Fibroblast of mammary gland (primary cell): ENCODE measurements at places on chromosomes 5 and 9.
A peak's percentile ranks its signal among the peaks of the same experiment; 100 is the strongest.

DNA sequence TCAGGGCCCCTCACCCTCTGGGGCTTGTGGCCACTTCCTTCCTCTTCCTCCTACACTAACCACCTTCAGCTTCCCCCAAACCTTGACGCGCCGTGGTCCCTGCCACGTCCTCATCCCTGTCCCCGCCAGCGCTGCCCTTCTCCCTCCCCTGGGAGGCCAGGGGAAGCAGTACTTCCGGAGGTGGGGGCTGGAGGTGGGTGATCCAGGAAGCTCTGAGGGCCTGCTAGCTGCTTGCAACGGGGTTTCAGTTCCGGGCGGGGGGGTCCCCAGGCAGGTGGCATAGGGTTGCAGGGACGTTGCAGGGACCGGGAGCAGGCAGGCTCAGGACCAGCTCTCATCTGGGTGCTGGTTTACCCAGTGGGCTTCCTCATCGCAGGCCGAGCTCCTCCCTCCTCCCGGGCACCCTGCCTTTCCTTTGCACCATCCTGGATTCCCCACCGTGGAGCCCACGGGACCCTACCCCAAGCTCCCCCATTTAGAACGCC is 70.0 kb downstream of the RXRA start:
- no peak for DNase-seq

DNA sequence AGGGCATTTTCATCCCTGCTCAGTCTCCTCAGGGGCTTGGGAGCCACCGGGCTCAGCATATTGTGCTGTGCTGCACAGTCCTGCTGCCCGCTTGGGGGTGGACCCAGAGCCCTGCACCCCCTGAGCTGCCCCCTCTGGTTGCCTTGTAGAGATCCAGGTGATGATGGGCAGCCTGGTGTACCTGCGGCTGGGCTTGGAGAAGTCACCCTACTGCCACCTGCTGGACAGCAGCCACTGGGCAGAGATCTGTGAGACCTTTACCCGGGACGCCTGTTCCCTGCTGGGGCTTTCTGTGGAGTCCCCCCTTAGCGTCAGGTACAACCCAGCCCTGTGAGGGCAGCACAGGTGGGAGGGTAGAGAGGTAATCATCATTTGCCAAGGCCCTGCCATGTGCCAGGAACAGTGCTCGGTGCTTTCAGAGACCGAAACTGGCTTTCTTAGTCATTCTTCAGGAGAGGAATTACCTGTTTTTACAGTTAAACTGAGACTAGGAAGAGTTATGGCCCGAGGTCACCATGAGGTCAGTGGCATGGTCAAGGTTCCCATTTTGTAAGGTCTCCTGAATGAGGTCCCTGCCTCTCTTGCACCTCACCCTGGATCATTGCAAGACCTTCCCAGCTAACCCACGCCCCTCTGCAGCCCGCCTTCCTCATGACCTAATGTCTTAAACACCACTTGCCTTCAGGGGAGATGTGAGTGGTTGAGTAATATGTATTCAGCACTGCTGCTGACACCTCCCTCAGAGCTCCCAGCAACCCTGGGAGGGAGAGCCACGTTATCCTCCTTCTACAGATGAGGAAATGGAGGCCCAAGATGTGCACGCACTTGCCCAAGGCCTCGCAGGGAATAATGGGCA is 7.5 kb downstream of the NHP2 start:
- DNase-seq = peak; percentile 43

GRCh38 chr9:73753171-73753570 is 601.5 kb downstream of the ANXA1 start:
- peak; percentile 62 for DNase-seq

GRCh38 chr5:180521101-180521500 is 26.9 kb downstream of the CNOT6 start:
- no peak for DNase-seq

GRCh38 chr9:79598562-79599345 is 27.0 kb downstream of the TLE4 start:
- no peak for DNase-seq

- DNase-seq = no peak
Observed at GRCh38 chr9:592225-592624, 249.3 kb upstream of the DMRT1 start.

GRCh38 chr5:168893283-168893682 is 314.1 kb upstream of the PANK3 start:
- DNase-seq = no peak

GRCh38 chr9:89915187-89915586 is 310.4 kb downstream of the GADD45G start:
- no peak for DNase-seq

DNA sequence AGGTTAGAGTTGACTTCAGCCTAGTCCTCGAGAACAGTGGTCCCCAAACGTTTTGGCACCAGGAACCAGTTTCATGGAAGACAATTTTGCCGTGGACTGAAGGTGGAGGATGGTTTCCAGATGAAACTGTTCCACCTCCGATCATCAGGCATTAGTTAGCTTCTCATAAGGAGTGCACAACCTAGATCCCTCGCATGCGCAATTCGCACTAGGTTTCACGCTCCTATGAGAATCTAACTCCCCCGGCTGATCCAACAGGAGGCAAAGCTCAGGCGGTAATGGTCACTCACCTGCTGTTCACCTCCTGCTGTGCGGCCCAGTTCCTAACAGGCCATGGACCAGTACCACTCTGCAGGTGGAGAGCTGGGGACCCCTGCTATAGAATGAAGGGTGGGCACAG is 163.6 kb downstream of the CDH6 start:
- DNase-seq = no peak

GRCh38 chr9:14989811-14990210 is 79.6 kb upstream of the FREM1 start:
- DNase-seq = peak; percentile 10

GRCh38 chr5:24161559-24161958 is 483.2 kb downstream of the CDH10 start:
- peak; percentile 4 for DNase-seq

GRCh38 chr9:133248726-133249295 is 26.2 kb downstream of the ABO start:
- no peak for DNase-seq

DNA sequence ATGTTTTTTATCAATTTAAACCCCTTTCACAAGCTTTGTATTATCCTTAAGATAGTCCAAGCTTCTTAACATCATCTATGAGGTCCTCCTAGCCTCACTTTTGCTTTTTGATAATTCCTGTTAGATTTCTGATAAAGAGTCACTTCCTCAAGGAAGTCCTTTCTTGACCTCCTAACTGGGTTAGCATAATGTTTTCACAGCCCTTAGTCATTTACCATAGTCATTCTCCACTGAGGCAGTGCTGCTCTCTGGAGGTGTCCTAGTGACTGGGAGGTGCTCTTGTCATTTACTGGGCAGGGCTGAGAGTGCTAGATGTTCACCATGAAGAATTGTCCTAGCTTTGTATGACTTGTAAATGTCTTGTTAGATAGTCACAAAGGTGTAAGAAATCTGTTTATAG is 26.4 kb downstream of the TNPO1 start:
- peak; percentile 74 for DNase-seq

DNA sequence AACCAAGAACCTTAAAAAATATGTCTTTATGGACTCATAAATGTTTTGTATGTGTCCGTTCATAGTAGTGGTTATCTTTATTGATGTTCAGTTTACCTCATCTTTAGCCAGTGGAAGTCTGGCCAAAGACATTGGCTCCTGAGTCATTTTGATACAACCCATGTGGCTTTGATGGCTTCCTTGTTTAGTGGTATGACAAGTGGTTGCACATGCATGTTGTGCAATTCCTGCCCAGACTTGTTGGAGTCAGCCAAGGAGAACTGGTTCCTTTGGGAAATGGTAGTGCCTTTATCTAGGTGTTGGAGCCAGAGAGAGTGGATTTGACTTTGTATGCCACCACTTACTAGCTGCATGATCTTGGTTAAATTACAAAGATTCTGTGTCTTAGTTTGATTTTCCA is 94.3 kb downstream of the RPS23 start:
- DNase-seq = peak; percentile 85
